ENCODE measurements at places on chromosomes 16 and 17.
A peak's percentile ranks its signal among the peaks of the same experiment; 100 is the strongest.

DNA sequence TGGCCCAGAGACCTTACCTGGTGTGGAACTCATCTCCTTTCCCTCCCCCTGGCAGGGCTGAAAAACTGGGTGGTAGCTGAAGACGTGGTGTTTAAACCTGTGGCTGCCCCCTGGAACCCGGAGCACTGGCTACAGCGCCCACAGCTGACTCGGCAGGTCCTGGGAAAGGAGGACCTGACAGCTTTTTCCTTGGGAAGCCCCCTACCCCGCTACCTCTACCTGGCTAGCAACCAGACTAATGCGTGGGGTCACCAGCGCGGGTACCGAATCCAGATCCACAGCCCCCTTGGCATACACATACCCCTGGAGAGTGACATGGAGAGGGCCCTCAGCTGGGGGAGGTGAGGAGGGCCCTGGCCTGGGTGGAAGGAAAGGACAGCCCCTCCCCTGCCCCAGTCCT is 2.0 kb upstream of the AOC3 start:
- DNase-seq = no peak

- no peak for DNase-seq
These were observed 3.1 kb upstream of the BAIAP2 start for GRCh38 chr17:81031566-81032550.

DNA sequence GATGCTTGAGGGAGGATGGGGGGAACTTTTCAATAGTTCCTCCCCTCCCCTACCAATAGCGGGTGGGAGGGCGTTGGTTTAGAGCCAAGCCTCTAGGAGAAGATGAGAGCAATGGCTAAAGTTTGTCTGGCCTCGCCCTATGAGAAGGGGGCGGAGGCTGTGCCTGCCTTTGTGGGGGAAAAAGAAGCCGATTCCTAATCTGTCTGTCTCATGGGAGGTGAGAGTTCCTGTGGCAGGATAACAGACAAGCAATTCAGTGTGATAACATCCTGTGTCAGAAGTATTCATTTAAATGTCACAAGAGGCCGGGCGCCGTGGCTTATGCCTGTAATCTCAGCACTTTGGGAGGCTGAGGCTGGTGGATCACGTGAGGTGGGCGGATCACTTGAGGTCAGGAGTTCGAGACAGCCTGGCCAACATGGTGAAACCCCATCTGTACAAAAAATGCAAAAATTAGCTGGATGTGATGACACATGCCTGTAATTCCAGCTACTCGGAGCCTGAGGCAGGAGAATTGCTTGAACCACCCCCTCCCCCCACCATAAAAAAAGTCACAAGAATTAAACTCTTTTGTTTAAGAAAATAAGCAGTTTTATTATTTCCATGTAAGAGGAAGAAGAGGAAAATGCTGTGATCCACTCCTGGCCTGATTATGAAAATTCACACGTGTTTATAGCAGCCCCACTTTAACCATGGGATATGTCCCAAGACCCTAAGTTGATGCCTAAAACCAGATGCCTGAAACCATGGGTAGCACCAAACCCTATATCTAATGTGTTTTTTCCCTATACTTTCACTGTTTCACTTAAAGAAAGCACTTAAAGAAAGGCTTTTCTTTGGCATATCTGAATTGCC is 1.7 kb downstream of the SLFN5 start:
- DNase-seq = peak; percentile 89

- DNase-seq = no peak
These were observed 23.2 kb upstream of the PHB1 start for GRCh38 chr17:49437696-49438435.

- no peak for DNase-seq
These were observed 93.3 kb upstream of the ZNF267 start for GRCh38 chr16:31780342-31780741.

GRCh38 chr16:14369734-14370598 is 260.1 kb downstream of the PARN start:
- no peak for DNase-seq

- no peak for DNase-seq
These were observed 7.3 kb downstream of the ABCA3 start for GRCh38 chr16:2333231-2333630.

All from NB4 (cell line).